ENCODE measurements at places on chromosomes 1 and 21.

DNA sequence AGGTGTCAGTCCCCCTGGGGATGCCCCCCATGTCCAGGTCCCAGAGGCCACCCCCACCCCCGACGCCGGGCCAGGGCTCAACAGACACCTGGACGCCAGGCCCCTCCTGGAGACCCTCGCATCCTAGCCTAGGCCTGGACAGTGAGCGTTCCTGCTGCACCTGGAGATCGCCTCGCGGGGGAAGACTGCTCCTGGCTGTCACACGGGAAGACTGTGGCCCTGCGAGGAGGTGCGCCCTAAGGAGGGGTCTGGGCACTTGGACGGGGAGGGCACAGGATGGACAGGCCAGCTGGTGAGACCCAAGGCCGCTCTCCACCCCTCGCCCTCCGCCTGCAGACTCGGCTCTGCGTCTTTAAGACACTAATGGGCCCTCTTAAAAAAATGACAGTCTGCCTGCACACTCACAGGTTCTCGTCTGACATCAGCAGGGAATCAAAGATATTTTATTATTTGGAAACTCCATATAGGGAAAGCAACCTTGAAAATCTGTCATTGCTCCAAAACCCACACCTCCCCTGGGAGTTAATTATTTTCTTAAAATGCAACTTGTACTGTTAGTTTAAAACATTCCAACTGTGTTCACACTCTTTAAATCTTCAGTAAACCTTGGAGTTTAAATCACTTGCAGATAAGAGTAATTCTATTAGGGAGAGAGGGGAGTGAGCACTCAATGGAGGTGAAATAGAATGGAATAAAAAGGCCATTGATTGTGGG, 45.6 kb upstream of the ACTRT2 start:
- H3K36me3 ChIP-seq: no peaks in the 10 kb centered on the region
- no peak overlapping the region for H3K4me3 ChIP-seq
- H3K27ac ChIP-seq: no peak overlapping the region
- H3K4me1 ChIP-seq: no peaks in the 10 kb centered on the region
- no peaks in the 10 kb centered on the region for H3K27me3 ChIP-seq

GRCh38 chr1:163230827-163231226, 28.1 kb upstream of the RGS5 start:
- DNase-seq: no peak
- H3K4me1 ChIP-seq: no peaks in the 10 kb centered on the region
- H3K27ac ChIP-seq: no peak overlapping the region
- no peaks in the 10 kb centered on the region for H3K27me3 ChIP-seq

DNA sequence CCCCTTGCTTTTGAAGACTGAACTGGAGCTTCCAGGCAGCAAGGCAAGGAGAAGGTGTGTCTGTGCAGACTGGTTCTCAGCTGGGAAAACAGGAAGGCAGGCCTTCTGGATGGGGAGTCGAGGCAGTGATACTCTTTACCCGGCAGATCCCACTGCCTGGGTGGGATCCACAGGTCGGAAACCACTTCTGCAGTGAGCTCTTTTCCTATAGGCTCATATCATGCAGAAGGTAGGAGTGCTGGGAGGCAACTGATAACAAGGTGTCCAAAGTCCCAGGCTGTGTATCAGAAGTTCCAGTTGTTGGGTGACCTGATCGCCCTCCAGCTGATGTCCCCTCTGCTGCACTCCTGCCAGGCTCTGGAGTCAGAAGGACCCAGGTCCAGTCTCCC, 17.1 kb downstream of the ACOT11 start:
- no peak overlapping the region for H3K27ac ChIP-seq
- H3K36me3 ChIP-seq: no peaks in the 10 kb centered on the region
- DNase-seq: no peak
- no peaks in the 10 kb centered on the region for H3K27me3 ChIP-seq

DNA sequence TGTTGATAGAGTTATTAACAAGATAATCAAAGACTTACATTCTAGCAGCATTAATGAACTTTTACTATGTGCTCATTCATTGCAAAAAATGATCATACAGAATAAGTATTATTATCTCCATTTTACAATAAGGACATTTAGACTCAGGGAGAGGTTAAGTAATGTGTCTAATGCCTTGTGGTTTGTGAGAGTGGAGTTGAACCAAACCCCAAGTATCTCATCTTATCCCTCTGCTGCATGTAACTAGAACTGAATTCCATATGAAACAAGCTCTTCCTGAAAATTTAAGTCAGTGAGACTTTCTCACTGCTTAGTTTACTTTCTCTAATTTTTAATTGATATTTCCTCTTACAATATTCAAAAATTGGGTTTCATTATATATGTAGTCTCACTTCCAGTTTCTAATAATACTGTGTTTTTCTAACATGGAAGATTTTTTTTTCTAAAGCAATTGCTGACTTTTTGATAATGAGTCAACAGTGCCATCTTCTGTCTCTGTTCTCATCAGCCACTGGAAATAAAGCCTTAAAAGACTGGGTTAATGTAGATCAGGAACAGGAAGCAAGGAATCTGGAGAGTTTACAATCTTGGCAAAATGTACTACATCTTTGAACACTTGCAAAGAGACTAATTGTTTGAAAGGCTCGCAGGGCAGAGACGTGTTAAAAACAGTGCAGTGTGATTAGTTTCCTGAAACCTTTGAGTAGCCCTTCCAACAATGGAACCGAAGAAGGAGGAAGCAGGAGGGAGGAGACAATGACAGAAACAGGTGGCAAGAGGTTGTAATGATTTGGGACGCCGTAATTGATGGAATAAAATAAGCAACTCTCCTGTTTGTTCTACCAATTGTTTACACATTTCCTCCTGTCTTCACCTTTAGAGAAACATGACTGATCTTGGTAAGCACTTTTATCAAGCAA, 567.6 kb downstream of the MRPL39 start:
- no peak overlapping the region for H3K27ac ChIP-seq
- no peak overlapping the region for H3K4me3 ChIP-seq
- H3K4me1 ChIP-seq: no peaks in the 10 kb centered on the region
- no peaks in the 10 kb centered on the region for H3K27me3 ChIP-seq

DNA sequence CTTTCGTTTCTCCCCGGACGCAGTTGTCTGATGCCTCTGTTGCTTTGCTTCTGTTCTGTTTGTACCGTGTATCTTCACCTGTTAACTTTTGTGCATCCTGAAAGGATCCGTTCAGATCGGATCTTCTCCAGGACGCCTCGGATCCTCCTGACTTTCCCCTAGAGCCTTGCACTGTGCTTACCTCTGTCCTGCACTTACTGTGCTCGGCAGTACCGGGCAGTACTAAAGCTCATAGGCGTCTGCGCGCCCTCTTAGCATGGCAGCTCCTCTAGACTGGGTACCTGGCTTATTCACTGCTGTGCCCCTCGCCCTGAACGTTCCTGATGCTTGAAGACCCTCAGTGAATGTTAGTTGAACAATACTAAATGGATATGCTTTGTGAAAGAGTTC, 934 bp downstream of the SCP2 start:
- no peak overlapping the region for H3K27ac ChIP-seq
- no peaks in the 10 kb centered on the region for H3K36me3 ChIP-seq
- H3K27me3 ChIP-seq: peaks cover 14% of the 10 kb centered on the region
- H3K4me3 ChIP-seq: no peak overlapping the region

GRCh38 chr1:234920136-234920842, 208.3 kb downstream of the TOMM20 start:
- peaks cover 2% of the 10 kb centered on the region for H3K4me1 ChIP-seq
- no peak for DNase-seq

GRCh38 chr21:28592205-28592865, 400.3 kb downstream of the LTN1 start:
- no peak overlapping the region for H3K4me3 ChIP-seq
- H3K4me1 ChIP-seq: no peaks in the 10 kb centered on the region
- H3K27me3 ChIP-seq: no peaks in the 10 kb centered on the region
- H3K36me3 ChIP-seq: no peaks in the 10 kb centered on the region
- H3K27ac ChIP-seq: no peak overlapping the region

DNA sequence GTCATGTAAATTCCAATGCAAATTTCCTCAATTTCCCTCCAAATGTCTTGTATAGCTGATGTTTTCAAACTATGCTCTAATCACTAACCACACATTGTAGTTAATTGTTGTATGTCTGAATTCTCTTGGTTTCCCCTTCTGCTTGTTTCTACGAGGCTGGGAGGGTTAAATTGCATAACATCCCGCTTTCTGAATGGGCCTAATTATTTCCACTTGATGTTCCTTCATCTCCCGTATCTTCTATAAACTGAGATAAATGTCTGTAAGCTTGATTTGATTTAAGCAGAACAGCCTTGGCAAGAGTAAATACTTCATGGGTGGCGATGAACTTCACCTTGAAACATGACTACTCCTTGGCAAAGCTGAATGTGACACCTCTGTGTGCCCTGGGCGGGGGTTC, 72.2 kb downstream of the SERINC2 start:
- no peaks in the 10 kb centered on the region for H3K36me3 ChIP-seq
- no peak overlapping the region for H3K4me3 ChIP-seq
- H3K27ac ChIP-seq: no peak overlapping the region
- DNase-seq: no peak

DNA sequence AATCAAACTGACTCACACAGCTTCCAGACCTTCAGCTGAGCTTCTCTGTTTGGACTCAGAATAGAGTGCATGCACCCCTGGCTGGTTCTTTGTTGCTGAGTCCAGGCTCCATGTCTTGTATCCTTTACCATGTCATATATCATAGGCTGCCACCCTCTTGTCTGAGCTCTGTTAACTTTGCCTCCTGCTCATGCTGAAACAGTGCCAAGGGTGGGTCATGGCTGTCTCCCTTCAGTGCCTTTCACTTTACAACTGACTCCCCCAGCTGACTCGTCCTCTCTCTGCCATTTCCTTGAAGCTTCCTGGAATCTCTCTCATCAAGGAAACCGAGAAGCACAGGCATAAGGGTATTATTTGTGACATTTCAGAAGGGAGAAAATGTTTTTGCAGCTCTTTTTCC, 885.3 kb downstream of the TTLL7 start:
- H3K36me3 ChIP-seq: no peaks in the 10 kb centered on the region
- no peaks in the 10 kb centered on the region for H3K4me1 ChIP-seq
- no peak for DNase-seq
- no peak overlapping the region for H3K4me3 ChIP-seq
- H3K27me3 ChIP-seq: no peaks in the 10 kb centered on the region

- no peaks in the 10 kb centered on the region for H3K27me3 ChIP-seq
- no peak overlapping the region for H3K27ac ChIP-seq
- no peaks in the 10 kb centered on the region for H3K4me1 ChIP-seq
- no peaks in the 10 kb centered on the region for H3K36me3 ChIP-seq
- H3K4me3 ChIP-seq: no peak overlapping the region
Observed at GRCh38 chr21:41961282-41961701, 7.5 kb upstream of the C2CD2 start.

GRCh38 chr1:206699000-206699586, 14.4 kb downstream of the MAPKAPK2 start:
- no peak for DNase-seq
- H3K27me3 ChIP-seq: no peaks in the 10 kb centered on the region
- no peak overlapping the region for H3K27ac ChIP-seq
- peaks cover 7% of the 10 kb centered on the region for H3K4me1 ChIP-seq

DNA sequence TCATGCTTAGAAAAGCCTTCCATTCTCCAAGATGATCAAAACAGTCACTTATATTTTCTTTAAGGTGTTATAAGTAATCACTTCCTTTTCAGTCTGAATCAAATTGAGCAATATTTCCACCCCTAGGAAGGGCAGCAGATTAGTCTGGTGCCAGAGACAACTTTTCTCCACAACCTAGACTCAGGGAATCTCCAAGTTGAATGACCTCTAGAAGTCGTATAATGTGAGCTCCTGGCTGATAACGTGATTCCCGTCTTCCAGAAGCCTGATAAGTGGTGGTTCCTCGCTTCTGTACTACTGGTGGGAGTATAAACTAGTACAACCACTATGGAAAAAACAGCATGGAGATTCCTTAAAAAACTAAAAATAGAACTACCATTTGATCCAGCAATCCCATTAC, 178.4 kb upstream of the UBE2U start:
- DNase-seq: no peak
- no peaks in the 10 kb centered on the region for H3K4me1 ChIP-seq
- H3K36me3 ChIP-seq: no peaks in the 10 kb centered on the region
- H3K27me3 ChIP-seq: no peaks in the 10 kb centered on the region

DNA sequence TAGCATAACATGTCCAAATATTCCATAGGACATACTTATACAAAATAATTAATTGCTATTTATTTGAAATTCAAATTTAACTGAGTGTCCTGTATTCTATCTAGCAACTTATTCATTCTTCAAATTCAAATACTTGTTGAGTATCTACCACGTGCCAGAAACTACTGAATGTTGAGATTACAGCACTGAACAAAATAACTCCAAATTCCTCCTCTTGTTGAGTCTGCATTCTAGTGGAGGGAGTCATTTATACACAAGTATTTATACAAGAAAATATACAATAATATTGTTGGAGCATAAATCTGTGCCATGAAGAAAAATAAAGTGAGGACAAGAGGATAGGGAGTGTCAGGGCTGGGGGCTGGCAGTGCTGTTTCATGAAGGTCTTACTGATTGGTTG, 43.7 kb upstream of the CDC42BPA start:
- peaks cover 5% of the 10 kb centered on the region for H3K4me1 ChIP-seq
- H3K27me3 ChIP-seq: no peaks in the 10 kb centered on the region
- no peak overlapping the region for H3K27ac ChIP-seq
- no peaks in the 10 kb centered on the region for H3K36me3 ChIP-seq
- H3K4me3 ChIP-seq: no peak overlapping the region

- DNase-seq: no peak
- H3K4me3 ChIP-seq: no peak overlapping the region
- H3K4me1 ChIP-seq: no peaks in the 10 kb centered on the region
- H3K36me3 ChIP-seq: no peaks in the 10 kb centered on the region
- H3K27ac ChIP-seq: no peak overlapping the region
- no peaks in the 10 kb centered on the region for H3K27me3 ChIP-seq
Observed at GRCh38 chr1:173409613-173410012, 67.5 kb upstream of the PRDX6 start.

DNA sequence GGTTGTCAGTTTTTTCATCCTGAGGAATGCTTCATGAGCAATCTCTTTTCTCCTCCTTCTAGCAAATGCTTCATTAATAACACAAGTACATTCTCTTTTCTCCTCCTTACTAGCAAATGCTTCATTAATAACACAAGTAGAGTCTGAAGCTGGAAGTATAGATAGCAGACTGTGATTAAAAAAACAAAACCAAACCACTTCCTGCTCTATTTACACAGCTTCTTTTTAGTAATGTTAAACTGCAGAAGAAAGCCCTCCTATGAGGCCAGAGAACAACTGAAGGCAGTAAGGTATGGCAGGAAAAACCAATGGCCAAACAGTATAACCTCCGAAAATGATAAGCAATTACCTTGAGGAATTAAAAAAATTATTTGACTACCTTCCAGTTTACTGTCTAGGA, 90.1 kb downstream of the ZSWIM5 start:
- H3K27ac ChIP-seq: no peak overlapping the region
- H3K36me3 ChIP-seq: no peaks in the 10 kb centered on the region
- H3K4me3 ChIP-seq: no peak overlapping the region
- no peaks in the 10 kb centered on the region for H3K4me1 ChIP-seq
- no peaks in the 10 kb centered on the region for H3K27me3 ChIP-seq
